ENCODE measurements at places on chromosomes 6 and 20. TPM values are rescaled to one million over a fixed set of nuclear protein-coding genes. Genes with fewer than 3 reads are reported as not detected.

GRCh38 chr6:11245381-11246256 is 13.2 kb upstream of the NEDD9 start:
- no peak for DNase-seq

CTAGE9 gene
- total RNA-seq = not detected

NOX3 gene
- total RNA-seq = not detected

DNA sequence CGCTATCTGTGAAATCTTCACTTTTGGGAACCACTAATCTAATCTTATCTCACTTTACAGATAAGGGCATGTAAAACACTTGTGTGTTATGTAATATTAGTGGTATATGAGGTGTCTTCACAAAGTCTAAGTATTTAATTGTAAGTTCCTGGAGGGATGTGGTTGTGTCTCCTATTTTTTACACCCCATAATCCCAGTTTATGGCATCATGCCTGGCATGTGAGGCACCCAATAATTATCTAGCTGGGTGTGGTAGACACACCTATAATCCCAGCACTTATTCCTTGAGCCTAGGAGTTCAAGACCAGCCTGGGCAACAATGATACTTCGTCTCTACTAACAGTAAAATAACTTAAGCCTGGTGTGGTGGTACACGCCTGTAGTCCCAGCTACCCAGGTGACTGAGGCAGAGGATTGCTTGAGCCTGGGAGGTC is 16.5 kb upstream of the TBCC start:
- no peak for DNase-seq

C2 gene
- total RNA-seq = 0.69 TPM
